Activated gamma-delta T cell (primary cell): ENCODE measurements at places on chromosomes 6 and 20.

DNA sequence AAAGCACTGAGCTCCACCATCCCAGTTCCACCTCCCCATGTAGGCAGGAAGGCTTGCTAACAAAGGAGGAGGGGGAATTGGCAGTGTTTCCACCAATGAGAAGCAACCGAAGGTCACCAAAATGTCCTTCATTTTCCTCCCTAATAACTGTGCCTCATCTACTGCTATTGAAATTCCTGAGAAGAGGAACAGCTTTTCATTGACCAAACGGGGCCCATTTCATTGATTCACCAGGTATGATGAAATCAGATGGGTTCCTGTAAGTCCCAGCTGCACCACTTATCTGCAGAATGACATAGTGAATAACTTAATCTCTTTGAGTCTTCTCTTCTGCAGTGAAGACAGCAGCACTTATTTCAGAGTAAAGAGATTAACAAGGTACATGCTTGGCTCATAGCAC is 17.3 kb downstream of the TREM1 start:
- DNase-seq = no peak

DNA sequence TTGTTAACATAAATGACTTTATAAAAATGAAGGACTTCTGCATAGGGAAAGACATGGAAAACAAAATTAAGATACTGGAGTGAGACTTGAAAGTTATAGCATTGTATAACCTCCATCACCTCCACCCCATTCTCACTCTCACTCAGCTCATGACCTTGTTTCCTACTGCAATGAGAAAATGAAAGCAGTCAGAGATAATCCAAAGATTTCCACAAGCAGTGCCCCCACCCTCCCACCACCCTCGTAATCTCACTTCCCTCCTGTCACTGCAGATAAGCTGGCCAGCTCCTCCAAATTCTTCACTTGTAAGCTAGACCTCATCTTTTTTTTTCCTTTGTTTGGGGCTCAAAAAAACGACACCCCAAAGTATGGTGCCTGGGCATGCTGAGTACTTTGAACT is 52.9 kb upstream of the PROKR2 start:
- DNase-seq = no peak

DNA sequence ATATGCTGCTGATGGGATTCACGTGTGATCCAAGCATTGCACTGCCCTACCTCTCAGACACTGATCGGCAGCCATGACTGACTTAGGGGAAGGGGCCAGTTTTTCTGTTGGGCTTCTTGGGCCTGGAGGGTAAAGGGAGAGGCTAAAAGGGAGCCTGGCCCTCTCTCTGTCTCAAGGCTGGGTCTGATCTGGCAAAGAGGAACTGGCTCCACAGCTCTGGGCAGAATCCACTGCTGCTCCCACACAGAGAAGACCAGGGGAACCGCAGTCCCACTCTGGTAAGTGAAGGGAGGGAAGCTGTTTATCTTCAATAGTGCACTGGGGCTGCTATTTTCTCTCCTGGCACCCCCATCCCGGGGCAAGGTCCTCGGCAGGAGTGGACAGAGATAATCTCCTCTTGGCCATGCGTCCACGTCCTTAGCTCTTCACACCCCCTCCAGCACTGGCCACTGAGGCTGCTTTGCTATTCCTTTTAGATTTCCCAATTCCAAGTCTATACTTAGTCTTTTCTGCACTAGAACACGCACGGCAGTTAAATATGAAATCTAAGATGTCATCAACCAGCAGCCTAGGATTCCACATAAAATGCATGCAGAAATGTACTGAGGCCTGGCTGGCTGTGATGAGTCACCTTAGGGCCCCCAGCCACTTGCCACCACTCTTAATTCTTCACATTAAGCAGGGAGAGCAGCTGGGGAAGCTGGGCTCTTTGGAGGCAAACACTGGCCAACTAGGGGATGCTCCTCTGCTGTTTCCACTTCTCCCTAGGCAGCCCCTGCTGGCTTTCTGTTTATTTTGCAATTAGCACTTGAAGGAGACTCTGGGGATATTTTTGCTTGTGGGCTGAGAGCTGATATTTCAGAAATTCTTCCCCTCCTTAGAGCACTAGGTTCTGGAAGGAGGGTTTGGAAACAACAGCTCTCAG is 87.8 kb upstream of the ARMC2 start:
- no peak for DNase-seq

GRCh38 chr6:89242574-89243330 is 25.6 kb upstream of the GABRR1 start:
- no peak for DNase-seq

DNA sequence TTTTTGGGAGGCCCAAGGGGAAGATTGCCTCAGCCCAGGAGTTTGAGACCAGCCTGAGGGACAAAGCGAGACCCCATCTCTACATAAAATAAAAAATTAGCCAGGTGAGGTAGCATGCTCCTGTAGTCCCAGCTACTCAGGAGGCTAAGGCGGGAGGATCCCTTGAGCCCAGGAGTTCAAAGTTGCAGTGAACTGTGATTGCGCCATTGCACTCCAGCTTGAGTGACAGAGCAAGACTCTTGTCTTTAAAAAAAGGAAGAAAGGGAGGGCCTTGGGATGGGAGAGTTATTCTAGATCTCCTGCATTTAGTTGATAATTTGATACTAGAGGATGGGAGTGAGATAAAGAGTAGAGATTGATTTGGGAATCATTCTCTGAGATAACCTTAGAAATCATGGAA is 68.1 kb downstream of the ITCH start:
- DNase-seq = no peak

GRCh38 chr6:81633391-81633790 is 119.1 kb downstream of the TENT5A start:
- DNase-seq = no peak

- DNase-seq = no peak
Measured at GRCh38 chr20:46316984-46317684, 8.8 kb upstream of the CDH22 start.
